ENCODE measurements at places on chromosomes 13 and 19.

DNA sequence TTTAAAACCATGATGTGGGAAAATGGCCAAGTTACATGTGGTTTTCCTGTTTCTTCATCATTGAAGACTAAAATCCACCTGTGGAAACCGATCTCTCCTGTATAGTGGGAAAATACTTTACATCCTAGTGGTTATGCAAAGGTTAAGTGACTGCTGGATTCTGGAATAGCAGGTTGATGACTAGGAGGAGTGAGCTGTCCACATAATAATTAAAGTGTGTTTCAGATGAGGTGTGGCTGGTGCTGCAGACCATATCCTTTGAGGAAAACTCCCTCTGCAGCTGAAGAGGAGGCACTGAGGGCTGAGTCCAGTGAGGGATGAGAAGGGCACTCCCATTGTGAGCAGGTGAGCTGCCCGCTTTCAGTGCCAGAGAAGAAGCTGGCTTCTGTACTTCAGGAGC, 43.2 kb downstream of the DCLK1 start:
- no peak for DNase-seq

DNA sequence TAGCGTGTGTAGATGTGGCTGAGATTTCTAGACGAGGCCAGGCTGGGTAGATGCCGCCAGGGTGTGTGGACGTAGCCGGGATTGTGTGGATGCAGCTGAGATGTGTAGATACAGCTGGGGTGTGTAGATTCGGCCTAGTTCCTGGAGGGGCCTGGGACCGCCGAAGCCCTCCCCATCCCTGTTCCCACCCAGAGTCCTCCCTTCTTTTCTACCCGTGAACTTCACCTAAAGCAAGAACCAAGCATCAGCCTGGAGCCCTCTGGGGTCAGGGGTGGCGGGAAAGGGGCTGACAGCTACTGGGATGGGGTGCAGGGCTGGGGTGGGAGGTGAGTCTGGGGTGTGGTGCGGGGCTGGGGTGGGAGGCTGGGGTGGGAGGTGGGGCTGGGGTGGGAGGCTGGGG, 768 bp downstream of the TMPRSS9 start:
- no peak for DNase-seq

- peak; percentile 14 for DNase-seq
Measured at GRCh38 chr19:5804516-5805461, at the start of gene NRTN. Gene NRTN (plus strand): TSS chr19:5805067. CDS start chr19:5824166, 19,099 bp downstream.

DNA sequence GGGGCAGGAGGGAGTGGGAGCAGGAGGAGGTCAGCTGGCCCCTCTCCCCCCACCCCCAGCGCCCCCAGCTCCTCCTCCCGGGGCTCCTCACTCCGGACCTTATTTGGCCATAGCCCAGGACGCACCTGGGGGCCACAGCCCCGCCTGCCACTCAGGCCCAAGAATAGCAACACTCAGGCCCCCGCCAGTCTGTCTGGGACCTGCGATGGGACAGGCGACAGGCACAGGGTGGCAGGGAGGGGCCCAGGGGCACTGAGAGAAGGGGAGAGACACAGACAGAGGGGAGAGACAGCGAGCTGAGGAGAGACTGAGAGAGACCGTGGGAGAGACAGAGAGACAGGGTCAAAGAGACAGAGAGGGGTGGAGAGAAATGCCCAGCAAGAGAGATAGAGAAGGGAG, 10.2 kb downstream of the JOSD2 start:
- no peak for DNase-seq

DNA sequence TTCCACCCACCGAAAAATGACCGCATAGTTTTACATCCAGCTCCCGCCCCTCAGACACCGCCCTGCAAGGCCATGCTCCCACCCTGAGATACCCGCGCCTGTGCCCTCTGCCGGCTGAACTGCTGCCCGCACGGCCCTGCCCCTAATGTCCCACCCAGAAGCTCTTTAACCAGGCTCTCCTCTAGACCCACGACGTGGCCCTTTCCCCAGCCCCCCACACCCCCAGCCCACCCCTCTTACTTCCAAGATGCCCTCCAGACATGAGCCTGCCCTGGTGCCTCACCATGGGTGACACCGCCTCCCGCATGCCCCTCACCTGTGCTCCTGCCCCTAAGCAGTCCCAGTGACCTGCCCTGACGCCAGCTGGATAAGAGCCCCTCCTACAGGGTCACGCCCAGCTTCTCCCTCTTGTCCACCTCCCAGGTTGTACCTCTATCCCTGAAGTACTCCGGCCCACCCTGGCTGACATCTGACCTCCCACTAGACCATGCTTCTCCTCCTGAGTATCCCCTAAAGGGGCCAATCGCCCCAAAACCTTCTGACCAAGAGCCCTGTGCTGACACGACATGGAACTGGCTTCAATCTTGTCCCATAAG, 51.2 kb downstream of the COLGALT1 start:
- DNase-seq, result peak; percentile 81

DNA sequence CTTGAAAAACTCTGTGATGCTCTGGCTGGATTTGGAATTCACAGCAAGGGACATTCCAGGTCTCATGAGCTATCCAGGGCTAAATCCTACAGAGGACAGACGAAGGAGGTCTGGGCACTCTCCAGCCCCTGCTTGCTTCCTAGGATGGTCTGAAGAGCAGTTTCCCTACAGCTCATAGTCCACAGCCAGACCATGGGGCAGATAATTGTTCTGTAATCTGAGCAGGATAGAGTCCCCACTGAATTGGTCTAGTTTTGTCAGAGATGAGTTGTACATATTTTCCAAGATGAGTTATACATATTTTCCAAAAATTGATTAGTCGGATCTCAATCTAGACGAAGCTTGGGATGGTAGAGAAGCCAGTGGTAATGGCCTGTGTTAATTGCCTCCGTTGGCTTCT, 75.6 kb downstream of the C13orf42 start:
- DNase-seq, result no peak

All from suppressor macrophage treated with lipopolysaccharide for 4 hours (primary cell).